ENCODE measurements at places on chromosomes 7 and 10.

GRCh38 chr7:108985037-108985436 lies 415.4 kb downstream of the DNAJB9 start:
- DNase-seq: no peak

DNA sequence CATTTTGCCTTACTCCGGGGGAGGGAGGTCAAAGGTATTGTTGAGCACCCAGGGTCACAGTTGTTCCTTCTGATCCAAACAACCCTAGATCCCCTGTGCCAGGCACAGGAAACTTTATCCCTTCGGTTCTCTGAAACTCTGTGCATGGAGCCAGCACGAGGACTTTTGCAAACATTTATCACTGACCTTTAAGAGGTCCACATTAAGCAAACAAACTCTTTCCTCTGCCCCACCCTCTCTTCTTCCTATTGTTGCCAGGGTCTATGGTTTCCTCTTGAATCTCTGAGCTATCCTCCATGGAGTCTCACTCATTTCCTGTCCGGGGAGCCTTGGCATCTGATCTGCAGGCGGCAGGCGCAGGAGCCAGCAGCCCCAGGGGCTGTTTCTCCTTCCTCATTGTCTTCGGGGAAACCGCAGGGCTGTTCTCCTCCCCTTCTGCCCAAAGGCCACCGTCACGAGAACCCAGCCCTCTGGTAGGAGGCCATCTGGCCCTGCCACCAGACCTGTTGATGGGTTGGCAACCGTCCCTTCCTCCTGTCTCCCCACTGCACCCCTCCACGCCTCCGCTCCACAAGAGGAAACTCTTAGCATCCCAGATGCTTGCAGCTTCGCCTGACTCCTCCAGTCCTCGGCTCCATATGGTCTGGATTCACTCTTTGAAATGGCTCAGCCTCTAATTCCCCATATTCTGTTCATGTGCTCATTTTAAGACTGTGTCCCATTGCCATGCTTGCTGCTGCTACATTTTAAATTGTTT lies 327.3 kb upstream of the NRP1 start:
- DNase-seq: no peak

DNA sequence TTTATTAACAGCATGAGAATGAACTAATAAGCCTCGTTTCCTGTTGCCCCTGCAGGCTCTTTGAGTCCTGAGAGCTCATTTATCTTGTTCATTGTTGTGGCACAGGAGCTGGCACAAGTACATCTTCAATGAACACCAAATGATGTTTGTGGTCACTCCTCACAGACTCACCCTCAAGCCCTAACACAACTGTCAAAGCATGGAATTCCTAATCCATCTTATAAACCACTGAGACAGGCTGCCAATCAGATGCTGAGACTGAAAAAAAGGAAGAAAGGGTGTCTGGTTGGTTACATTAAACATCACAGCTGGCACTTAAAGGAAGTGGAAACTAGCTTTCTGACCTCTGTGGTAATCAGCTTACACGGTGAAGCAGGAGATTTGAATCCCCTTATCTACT lies 7.7 kb upstream of the CCDC172 start:
- peak; percentile 58 for DNase-seq

GRCh38 chr7:137755846-137756651 lies 90.7 kb downstream of the DGKI start:
- DNase-seq: peak; percentile 28

- DNase-seq: peak; percentile 34
These were observed 42.6 kb upstream of the DLG5 start for GRCh38 chr10:77969114-77969513.

- no peak for DNase-seq
These were observed 8.7 kb downstream of the TAF3 start for GRCh38 chr10:7826971-7827370.

GRCh38 chr7:10300577-10300976 lies 673.1 kb upstream of the PHF14 start:
- DNase-seq: no peak

DNA sequence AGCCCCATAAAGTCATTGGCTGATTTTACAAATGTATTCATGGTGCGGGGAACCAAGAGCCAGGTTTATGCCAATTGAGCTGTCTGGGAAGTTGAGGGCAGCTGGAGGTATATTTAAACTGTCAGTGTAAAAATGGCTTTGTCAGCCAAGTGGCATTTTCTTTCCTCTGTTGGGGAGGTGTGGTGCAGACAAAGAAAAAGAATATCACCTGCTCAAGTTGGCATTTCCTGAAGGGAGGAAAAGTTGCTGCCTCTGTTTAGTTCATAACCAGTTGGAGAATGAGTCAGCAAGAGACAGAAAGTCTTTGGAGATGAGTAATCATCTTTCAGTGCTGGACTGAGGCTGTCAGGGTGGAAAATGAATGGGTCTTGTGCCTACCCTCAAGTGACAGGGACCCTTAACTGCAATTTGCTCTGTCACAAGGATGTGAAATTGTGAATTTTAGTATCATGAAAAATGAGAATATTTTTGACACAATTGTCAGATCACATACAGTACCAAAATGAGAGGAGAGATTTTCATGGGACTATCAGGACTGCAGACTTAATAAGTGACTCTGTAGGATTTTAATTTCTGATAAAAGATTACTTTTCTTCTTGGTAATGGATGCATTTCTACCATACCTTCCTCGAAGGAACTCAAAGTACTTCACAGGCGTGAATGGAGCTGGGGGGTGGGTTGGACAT lies 137.3 kb downstream of the ANLN start:
- no peak for DNase-seq

DNA sequence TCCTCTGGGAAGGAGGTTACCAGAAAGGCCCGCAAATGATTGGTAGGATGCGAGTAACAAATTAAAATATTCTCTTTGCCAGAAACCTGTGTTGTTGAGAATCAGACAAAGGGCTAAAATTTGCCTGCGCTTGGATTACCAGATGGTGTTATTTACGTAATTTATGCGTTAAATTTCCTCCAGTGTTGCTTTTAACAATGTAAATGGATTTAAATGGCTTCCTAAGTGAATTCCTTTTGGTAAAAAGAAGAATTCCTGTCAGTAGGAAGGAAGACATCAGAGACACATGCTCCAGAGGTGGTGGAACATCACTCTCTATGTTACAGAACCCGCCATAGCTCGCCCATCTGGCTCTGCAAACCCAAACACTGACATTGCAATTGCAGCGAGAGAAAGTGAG lies 520.6 kb downstream of the GALNT17 start:
- DNase-seq: no peak

GRCh38 chr10:70759781-70760180 lies 25.4 kb downstream of the TBATA start:
- DNase-seq: no peak

DNA sequence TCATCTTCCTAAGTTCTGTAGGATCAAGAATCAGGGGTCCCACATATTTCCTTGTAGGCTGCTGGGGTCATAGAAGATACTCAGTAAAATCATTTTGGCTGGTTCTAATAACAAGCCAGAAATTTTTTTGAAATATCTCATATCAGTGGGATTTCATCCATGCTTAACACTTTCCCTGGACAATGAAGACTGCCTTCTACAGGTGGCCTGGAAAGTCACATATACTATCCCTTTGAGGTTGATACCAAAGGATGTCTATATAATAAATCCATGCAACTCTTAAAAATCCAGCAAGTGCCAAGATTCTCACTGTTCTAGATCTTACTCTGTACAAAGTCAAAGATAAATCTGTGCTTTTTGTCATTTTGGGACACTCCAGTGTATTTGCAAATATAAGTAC lies 225.8 kb upstream of the NEBL start:
- no peak for DNase-seq

GRCh38 chr7:467393-467828 lies 52.2 kb downstream of the PDGFA start:
- no peak for DNase-seq

DNA sequence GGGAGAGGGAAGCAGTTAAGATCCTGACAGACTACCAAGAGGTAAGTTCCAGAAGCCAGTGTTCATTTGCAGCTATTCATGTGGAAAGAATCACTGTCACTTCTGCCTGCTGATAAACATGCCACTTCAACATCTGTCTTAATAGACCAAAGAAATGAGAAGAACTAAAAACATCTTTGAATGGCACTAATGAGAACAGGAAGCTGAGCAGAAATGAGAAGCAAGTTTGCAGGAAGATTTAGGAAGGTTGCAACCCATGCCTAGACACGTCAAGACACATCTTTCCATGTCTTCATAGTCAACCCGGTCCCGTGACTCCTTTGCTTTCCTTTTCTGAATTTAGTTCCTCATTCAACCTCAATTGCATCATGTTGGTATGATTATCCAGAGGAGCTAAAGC lies 180.0 kb downstream of the PDE1C start:
- DNase-seq: no peak

DNA sequence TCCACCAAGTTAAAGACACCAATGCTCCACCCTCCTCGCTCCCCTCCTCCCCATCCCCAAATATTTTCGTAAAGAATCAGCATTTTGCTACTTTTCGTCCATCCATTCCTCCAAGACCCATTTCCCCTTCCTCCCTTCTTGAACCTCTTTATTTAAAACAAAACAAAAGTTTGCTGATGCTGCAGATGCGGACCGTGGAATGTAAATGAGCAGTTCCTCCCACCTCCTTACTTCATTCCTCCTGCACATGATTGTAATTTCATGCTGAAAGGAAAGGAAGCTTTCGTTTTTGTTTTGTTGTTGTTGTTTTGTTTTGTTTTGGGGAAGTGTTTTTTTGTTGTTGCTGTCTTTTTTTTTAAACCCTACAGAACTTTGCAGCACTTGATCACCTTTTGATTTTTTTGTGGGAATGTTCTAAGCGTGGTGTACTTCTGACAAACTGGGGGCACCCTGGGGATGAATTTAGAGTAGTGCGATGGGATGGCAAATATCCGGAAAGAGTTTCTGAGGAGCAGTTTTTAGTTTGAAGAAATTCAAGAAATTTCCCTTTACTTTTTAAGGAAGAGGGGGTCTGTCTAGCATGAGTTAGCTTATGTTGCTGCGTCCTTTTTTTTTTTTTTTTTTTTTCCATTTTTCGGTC lies 177.3 kb downstream of the TCF7L2 start:
- DNase-seq: no peak

- DNase-seq: no peak
These were observed 297.5 kb downstream of the GFRA1 start for GRCh38 chr10:115975506-115975905.

- no peak for DNase-seq
These were observed 9.5 kb upstream of the AP5Z1 start for GRCh38 chr7:4765776-4766490.

DNA sequence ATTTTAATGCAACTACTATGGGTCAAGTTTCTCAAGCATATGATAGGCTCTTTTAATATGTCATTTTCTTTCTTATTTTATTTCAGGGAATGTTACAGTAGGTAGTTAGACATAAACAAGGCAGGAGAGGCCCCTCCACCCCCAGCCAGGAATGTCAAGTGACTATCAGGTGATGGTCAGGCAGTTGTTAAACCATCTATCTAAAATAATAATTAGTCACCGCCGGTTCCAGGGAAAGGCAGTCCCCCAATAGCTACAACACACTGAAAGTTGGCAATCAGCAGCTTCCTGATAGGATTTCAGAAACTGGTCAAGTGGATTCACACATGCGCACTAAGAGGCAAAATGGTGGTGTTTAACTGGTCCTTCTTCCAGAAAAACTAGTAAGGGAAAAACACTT lies 9.3 kb downstream of the OLAH start:
- DNase-seq: no peak

GRCh38 chr10:130741901-130742855 lies 569.3 kb downstream of the TCERG1L start:
- DNase-seq: no peak

- no peak for DNase-seq
These were observed 1.3 kb downstream of the CAMK2B start for GRCh38 chr7:44324204-44324480.

- no peak for DNase-seq
These were observed 212.1 kb downstream of the VTI1A start for GRCh38 chr10:112658900-112659638.

- no peak for DNase-seq
These were observed 242.4 kb downstream of the ARHGAP21 start for GRCh38 chr10:24481241-24481640.

- DNase-seq: no peak
These were observed at the start of gene GNG11 for GRCh38 chr7:93921607-93922566. Gene GNG11 (plus strand): TSS chr7:93921735. CDS start chr7:93922138, 403 bp downstream.

DNA sequence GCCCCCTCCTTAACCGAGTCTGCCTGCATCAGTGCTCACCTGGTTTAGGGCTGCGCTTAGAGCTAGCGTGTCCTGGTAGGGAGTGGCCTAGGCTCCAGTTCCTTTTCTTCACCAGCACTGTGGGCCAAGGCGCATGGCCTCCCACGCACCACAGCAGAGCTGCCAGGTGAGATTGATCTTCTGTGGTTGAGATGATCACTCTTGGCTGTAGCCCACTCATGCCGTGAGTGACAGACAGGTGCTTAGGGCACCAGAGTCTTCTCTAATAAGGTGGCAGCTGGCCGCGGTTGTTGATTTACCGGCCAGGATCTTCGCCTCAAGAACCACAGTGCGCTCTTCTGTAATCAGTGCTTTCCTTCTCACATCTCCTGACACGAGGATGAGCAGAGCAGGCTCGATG lies 157.2 kb upstream of the INSYN2A start:
- peak; percentile 50 for DNase-seq

DNA sequence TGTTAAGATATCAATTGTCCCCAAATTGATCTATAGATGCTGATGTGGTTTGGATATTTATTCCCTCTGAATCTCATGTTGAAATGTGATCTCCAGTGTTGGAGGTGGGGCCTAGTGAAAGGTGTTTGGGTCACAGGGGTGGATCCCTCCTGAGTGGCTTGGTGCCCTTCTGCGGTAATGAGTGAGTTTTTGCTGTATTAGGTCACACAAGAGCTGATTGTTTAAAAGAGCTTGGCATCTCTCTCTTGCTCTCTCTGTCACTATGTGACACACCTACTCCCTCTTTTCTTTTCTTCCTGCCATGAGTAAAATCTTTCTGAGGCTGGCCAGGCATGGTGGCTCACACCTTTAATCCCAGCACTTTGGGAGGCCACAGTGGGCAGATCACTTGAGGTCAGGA lies 98.2 kb upstream of the KAT6B start:
- no peak for DNase-seq

GRCh38 chr10:69278446-69278963 lies at the start of gene HK1:
Gene HK1 (plus strand): TSS chr10:69278496.
- no peak for DNase-seq

- no peak for DNase-seq
These were observed 642.0 kb downstream of the SDK1 start for GRCh38 chr7:3942816-3943745.

GRCh38 chr10:14838582-14839304 lies 637 bp downstream of the HSPA14 start:
- DNase-seq: peak; percentile 20

GRCh38 chr7:30713392-30713791 lies 31.1 kb upstream of the CRHR2 start:
- no peak for DNase-seq

DNA sequence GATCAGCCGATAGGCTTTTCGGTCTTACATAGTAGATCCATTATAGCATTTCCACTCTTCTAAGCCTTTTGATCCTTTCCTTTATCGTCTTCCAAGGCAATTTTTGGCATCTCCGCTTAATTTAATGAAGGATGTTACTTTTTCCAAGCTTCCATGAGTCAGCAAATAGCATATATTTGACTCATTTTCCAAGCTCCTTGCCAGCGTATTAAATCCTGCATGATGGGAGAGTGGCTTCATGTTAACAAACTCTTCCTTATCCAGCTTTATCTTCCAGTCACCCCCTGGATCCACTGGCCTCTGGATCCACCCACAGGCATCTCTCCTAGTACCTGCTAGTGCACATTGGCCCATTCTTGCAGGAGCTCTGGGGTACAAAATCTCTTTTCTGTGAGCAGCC lies 13.0 kb downstream of the OR9A2 start:
- no peak for DNase-seq

All from WERI-Rb-1 (cell line).